ENCODE measurements at places on chromosomes 7 and 10.

DNA sequence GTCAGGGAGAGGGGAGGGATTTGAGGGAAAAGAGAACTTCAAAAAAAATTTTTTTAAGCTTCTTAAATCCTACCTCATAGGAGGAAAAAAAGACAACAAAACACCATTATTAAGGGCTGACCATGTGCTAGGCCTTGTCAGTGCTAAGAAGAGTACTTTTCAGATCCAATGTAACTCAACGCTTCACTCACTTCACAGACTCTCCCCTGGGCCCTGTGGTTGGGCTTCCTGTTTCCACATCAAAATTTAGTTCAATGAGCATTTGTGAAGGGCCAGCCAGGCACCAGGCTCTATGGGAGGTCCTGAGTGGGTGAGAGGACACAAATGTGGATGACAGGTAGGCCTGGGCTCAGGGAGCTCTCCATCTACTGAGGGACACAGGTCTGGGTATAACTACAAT lies 249.8 kb downstream of the PTEN start:
- DNase-seq = no peak

DNA sequence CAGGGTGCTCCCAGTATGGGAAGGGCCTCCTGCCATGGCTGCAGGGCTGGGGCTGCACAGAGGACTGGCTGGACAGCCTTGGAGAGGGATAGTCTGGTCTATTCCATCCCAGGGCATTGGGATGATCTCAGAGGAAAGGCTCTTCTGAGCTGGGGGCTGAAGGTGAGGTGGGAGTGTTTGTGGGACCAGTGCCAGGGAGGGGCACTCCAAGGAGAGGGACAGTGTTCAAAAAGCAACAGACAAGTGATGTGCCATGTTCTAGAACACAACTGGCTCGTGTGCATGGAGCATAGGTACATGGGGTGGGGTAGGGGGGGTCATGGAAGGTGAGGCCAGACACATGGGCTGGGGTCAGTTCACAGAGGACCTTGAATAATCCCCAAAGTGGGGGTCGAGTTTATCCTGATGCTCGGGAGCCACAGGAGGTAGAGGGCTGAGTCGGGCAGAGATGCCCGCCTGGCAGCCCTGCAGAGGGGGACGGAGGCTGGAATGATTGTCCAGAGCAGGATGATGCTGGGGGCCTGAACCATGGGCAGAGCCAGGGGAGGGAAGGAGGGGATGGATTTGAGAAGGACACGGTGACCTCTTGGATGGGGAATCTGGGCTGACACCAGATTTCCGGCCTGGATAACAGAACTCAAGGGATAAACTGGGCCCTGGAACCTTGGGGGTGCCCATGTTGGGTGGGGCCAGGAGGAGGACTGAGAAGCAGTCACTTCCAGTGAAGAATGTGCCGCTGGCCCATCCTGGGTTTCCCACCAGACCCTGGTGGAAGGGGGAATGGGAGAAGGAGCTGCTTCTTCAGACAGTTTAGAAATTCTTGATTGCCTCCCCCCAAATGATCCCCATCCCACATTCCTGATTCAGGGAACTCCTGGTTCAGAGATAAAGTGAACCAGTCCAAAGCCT lies 50.4 kb downstream of the NEURL1 start:
- DNase-seq = no peak

GRCh38 chr10:28520346-28520745 lies 12.6 kb upstream of the WAC start:
- DNase-seq = no peak

DNA sequence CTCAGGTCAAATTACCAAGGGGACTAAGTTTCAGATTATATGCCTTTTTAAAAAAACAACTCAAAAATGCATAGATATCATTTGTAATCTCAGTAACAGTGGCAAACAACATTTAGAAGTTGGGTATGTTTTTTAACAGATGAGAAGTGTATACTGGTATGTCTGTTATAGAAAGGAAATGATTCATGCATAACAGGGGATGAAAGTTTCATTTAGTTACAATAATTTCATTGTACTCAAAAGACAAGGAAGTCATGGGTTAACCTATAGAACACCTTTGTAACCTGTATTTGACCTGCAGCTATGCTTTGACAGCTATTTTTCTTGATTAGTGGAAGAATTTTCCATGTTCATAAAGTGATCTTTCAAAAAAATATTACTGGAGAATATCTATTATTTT lies 35.4 kb upstream of the FAM133B start:
- DNase-seq = no peak

DNA sequence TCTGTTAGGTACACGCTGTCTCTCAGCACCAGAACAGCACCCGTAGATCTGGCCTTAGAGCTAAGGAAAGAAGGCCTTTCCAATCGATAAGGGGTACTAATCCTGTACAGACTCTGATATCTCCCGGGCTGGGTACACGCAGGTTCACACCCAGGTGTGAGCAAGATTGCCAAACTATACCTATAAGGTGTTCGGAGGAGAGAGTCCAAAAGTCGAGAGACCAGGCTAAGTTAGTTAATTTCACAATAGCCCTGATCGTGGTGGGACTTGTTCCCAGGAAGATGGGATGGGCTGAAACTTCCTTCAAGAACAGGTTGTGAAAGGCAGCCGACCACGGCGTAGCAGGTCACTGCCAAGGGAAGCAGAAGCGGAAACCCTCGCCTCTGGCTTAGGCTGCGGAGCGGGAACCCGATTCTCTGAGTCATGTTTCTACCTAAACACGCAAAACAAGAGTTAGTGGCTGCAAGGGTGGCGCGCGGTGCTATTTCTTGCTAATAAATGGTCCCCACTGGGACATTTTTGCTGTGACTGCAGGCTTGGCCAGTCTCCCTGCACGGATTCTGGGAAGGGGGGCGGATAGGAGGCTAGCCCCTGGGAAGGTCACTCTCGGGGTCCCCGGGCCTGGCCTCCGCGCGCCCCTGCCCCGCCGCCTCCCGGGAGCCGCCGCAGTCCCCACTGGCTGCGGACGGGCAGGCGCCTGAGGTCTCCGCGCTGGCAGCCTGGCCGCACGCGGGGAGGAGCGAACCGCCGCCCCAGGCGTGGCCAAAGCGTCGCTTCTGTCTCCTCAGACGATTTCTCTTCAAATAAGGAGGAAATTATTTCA lies 75.4 kb upstream of the PDSS1 start:
- no peak for DNase-seq

DNA sequence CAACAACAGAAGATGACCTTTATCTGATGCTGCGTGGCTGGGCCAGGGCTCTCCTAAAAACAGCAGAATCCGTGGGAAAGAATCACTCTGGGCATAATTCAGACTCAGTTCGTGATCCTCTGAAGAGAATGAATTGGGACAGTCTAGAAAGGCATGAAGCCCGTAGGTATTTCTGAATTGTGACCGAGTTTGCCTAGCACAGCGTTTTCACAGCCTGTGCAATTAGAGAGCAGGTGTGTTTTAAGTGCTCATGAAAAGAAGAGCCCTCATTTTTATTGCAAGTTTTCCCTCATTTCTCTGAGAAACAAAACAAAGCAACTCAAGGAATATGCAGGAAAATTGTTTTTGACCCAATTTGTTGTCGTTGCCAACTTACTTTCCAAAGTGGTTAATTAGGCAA lies 366.2 kb downstream of the WDR11 start:
- no peak for DNase-seq

- DNase-seq = no peak
Observed at GRCh38 chr7:155942226-155942950, 130.1 kb upstream of the SHH start.

GRCh38 chr7:1230411-1231213 lies 2.1 kb upstream of the UNCX start:
- DNase-seq = no peak

- DNase-seq = no peak
Observed at GRCh38 chr10:31149835-31150512, 118.3 kb upstream of the ZNF438 start.

GRCh38 chr7:132113536-132114371 lies 462.5 kb downstream of the PLXNA4 start:
- DNase-seq = no peak

DNA sequence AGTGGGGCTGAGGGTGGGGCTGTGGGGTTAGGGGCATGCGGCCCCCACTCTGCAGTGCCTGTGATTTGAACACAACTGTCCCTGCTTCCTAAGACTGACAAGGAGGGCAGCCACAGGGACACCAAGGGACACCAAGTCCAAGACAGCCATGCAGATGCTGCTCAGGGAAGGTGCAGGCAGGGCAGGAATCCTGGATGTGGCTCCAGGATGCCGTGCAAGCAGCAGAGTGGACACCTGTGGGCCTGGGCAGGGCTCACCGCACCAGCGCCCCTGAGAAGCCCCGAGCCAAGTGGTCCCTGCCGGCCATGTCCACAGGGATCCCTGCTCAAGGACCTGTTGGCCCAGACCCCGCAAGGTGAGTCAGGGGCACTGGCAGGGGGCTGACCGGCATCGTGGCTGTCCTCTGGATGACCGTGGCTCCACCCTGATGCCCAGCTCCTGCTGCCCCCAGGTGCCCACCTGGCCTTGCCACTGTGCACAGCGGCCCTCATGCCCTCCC lies 58.5 kb downstream of the STK32C start:
- no peak for DNase-seq

- DNase-seq = no peak
Observed at GRCh38 chr7:101618207-101618839, 10.8 kb downstream of the MYL10 start.

- no peak for DNase-seq
Observed at GRCh38 chr7:24970676-24971075, 9.3 kb downstream of the OSBPL3 start.

DNA sequence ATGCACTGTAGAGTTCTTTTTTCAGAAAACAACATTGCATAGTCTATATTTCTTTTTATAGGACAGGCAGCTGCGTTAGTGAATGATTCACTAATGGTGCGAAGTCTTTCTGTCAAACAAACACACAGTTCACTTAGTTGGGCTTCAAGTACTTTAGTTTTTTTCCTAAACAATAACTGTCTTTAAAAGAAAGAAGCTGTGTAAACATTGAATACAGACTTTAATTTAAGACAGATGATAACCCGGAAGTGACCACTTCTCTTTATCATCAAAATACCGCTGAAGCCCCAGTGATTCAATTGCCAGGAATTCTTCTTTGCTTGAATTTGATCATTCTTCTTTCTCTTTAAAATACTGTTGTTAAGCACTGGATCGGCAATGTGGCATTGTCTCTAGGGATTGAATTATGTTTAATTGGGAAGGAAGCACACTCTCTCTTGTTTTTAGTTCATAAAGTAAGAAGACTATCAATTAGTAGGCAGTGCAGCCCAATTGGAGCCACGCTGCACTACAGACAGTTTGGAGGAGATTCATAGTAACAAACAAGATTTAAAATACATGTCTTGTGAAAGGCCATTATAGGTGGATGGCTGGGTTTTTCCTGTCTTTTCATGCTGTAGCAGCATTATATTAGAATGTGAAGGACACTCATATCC lies 30.4 kb downstream of the CNTNAP2 start:
- DNase-seq = no peak

DNA sequence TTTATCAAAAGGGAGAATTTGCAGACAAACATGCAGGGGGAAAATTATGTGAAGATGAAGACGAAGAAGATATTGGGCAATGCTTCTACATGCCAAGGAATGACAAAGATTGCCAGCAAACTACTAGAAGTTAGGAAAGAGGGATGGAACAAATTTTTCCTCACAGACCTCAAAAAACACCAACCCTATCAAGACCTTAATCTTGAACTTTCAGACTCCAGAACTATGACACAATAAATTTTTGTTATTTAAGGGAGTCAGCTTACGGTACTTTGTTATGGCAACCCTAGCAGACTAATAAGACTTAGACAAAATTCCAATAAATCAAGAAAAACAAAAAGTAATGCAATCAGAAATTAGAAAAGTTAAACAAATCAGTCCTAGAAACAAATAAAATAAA lies 280.0 kb upstream of the GNAI1 start:
- no peak for DNase-seq

DNA sequence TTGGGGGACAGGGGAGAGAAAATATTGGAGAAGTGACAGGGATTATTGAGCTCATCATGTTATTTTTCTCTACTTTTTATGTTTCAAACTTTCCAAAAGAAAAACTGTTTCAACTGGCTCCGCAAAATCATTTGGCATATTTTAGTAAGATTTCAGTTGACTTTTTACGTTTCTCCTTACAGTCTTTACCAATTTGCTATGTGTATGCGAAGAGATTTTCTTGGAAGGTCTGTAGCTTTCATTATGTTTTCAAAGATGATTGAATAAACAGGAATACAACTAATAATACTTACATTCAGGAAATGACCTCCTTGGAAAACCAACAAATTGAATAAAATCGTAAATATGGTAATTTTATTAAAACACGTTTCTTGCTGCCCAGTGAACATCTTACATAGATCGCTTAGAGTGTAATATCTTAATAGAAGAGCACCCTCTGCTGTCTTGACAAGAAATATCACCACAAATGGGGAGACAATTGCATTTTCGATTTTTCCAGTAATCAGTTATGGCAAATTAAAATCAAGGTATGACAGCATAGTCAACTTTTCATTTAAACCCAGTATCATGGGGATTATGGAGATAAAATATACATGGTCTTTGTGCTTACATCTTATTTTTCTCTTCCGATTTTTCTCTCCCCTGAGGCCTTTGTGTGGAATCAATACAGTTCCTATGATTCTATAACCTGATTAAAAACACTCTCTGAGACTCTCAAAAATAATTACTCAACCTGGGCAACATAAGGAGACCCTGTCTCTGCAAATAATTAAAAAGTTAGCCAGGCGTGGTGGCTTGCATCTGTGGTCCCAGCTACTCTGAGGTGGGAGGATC lies 43.1 kb downstream of the MBL2 start:
- DNase-seq = no peak

- DNase-seq = no peak
Observed at GRCh38 chr10:101282947-101283346, 53.7 kb upstream of the LBX1 start.

DNA sequence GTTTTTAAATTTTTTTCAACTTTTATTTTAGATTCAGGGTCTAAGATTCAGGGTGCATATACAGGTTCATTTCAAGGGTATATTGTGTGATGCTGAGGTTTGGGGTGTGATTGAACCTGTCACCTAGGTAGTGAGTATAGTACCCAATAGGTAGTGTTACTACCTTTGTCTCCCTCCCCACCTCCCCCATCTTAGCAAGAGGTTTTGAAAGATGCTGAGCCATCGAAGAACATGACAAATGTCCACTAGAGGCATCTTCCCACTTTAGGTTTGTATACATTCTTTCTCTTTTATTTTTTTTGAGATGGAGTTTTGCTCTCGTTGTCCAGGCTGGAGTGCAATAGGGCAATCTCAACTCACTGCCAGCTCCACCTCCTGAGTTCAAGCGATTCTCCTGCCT lies 880 bp upstream of the MGAM2 start:
- DNase-seq = no peak

GRCh38 chr7:47601119-47601880 lies 19.4 kb upstream of the TNS3 start:
- no peak for DNase-seq

- DNase-seq = no peak
Observed at GRCh38 chr10:45058580-45058979, 57.9 kb downstream of the ZNF22 start.

DNA sequence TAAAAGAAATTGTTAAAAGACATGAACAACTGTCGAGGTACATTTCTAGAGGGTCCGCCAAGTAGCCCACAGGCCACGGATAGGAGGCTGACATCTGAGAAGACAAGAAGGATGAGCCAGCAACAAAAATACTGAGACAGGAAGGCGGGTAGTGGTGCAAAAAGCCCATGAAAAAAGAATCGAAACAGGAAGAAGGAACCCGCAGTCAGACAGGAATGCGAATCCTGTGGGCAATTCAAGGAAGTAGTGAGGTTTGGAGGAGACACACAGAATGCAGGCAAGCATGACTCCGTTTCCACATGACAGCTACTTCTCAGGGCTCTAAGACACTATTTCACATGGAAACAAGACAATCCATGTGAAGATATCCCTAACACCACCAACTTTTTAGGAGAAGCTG lies 125.2 kb downstream of the DOCK4 start:
- no peak for DNase-seq

Data from NCI-H1048 (cell line).